Hepatic stellate cell (primary cell): ENCODE measurements at places on chromosomes 16 and 17.
A peak's percentile ranks its signal among the peaks of the same experiment; 100 is the strongest.

DNA sequence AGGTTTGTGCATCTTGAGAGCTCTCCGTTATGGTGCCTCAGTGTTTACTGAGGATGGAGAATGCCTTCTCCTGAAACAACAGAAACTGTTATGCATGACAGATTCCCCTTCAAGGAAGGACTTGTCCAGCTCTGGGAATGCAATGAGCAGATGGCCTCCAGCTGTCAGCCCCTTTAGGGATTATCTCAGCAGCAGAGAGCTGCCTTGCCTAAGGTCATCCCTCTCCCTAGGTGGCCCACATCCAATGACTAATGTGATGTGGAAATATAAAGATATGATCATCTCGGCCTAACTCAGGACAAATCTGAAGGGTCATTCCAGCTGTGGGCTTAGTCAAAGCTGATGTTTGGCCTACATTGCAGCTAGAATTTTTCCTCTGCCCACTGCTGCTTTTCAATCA is 214.3 kb upstream of the N4BP1 start:
- no peak for DNase-seq

GRCh38 chr16:52852978-52853377 is 199.7 kb downstream of the CHD9NB start:
- no peak for DNase-seq

DNA sequence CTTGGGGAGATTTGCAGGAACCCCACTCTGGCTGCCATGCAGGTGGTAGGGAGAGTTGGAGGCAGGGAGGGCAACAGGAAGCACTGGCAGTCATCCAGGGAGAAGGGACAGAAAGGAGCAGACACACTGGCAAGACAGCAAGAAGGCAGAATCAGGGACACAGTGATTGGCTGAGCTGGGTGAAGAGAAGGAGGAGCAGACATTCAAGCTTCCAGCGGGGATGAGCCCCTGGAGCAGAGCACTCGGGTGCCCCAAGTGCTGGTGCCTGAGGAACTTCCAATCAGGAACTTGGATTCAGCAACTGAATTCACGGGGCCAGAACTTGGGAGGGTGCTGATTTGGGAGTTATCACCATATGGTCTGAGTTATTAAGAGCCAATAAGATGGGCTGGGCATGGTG is 6.3 kb upstream of the ITGA3 start:
- DNase-seq, result no peak

DNA sequence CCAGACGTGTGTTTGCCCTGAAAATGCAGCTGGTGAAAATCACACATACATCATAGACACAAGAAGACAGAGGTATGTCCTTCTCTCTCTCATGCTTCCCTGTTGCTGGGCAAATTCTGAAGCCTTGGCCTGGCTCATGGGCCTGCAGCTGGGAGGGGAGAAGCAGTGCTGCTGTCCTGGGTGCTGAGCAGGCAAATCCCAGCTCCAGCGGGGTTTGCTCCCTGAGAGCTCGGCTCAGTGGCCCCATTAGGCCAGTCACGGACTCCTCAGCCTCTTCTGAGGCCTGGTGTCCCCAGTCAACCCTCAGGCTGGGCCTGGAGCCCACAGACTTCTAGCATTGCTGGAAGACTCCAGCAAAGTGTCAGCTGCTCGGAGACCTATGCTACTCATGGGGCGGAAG is 11.7 kb downstream of the RHBDL3 start:
- DNase-seq, result peak; percentile 60

DNA sequence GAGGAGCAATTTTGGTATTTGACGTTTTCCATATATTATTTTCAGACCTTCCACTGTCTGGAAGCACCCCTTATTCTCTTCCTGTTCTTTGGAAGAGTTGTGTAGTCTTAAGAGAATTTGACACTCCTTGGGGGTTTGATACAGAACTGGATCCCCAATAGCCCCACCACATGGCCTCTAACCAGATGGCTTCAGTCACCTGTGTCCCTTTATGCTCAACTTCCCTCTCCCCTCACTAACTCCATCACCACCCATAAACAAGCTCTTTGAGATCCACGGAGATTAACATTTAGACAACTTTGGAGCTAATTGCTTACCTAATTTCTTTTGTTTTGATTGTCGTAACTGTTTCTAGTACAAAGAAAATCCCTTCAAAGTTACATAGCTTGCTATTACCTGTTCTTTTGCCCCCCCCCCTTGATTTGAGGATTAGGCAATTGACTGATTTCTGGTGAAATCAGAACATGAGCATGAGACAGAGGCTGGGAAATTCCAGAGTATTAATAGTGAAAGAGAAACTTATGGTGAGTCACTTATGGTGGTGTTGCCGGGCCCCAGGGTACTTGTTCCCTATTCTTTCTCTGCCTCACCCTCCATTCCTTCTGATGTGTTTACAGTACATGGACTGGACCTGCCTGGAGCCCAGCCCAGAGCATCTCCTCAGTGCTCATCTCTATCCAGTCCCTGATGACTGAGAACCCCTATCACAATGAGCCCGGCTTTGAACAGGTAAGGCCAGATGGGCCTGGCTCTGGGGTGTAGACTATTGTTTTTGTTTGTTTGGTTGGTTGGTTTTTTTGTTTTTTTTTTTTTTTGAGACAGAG is 7.5 kb downstream of the UBE2Z start:
- DNase-seq, result peak; percentile 73

- DNase-seq, result no peak
Observed at GRCh38 chr17:38604479-38605403, 1.0 kb downstream of the SRCIN1 start.

DNA sequence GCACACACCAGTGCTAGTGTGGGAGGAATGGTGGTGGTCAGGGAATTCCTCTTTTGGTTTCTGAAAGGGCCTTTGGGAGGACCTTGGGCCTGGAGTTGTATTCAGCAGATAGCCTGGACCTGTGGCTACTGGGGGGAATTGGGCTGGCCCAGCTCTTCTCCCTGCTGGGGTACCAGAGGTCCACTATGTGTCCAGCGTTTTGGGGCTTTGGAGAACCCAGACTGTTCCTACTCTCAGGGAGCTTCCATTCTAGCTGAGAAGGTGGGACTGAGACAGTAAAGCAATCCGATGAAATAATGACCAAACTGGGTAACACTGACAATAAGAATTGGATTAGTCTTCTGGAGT is 2.4 kb downstream of the EPN3 start:
- no peak for DNase-seq

- no peak for DNase-seq
Observed at GRCh38 chr17:4854111-4854681, 21.1 kb downstream of the MINK1 start.

DNA sequence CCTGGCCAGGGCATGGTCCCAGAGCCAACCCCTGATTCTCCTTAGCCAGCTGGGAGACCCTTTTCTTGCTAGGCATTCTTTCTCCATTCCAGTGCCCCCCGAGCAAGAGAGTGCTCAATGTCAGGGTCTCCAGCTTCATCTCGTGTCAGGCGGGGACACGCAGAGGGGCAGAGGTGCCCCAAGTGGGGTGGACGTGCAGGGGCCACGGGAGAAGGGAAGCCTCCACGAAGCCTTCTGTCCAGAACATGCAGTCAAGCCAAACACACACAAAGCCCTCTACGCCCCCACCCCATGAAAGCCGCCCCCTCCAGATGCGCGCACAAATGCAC is 852 bp downstream of the GPR139 start:
- no peak for DNase-seq

DNA sequence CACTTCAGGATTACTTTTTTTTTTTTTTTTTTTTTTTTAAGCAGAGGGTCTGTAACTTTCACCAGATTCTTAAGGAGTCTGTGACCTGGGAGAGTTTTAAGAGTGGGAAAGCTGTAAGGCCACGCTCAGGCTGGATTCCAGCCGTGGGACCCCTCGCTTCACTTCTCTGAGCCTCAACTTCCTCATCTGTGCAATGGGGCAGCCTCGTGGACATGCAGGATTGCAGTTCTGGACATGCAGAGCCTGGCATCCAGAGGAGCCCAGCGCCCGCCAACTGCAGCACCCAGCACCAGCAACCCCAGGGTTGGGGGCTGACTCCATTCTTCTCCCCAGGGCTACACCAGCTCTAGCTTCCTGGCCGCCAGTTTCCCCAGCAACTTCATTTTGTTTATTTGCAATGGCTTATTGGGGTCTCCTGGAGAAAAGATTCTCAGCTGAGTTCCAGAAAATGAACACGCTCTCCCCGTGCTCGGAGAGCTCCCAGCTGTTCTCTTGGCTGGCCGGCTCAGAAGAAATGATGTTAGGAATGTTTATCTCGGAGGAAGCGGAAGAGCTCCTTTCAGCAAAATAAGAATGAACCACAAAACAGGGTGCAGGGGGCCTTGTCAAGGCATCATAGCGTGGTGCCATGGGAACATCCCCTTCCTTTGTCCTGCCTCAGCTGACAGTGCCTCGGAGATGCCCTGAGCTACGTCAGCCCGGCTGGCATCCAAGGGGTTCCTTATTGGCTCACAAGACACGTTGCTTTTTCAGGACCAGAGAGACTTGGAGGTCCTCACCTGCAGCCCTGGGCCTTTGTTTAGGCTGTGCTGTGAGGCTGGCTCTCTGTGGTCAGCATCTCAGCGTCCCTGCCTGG is 22.9 kb upstream of the ZCCHC14 start:
- no peak for DNase-seq

GRCh38 chr16:78549366-78549765 is 449.9 kb downstream of the WWOX start:
- DNase-seq, result no peak

DNA sequence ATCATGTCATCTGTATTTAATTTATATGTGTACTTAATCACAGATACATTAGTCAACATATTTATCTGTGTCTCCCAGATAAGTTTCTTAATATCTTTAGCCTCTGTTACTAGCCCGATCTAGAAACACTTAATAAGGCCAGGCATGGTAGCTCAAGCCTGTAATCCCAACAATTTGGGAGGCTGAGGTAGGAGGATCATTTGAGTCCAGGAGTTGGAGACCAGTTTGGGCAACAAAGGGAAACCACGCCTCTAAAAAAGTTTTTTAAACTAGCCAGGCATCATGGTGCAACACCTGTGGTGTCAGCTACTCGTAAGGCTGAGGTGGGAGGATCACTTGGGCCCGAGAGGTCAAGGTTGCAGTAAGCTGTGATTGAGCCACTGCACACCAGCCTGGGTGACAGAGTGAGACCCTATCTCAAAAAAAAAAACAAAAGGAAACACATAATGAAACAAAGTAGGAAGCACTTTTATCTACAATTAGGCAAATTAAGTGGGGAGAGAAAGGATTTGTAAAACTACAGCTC is 9.4 kb downstream of the SKA2 start:
- DNase-seq, result no peak

DNA sequence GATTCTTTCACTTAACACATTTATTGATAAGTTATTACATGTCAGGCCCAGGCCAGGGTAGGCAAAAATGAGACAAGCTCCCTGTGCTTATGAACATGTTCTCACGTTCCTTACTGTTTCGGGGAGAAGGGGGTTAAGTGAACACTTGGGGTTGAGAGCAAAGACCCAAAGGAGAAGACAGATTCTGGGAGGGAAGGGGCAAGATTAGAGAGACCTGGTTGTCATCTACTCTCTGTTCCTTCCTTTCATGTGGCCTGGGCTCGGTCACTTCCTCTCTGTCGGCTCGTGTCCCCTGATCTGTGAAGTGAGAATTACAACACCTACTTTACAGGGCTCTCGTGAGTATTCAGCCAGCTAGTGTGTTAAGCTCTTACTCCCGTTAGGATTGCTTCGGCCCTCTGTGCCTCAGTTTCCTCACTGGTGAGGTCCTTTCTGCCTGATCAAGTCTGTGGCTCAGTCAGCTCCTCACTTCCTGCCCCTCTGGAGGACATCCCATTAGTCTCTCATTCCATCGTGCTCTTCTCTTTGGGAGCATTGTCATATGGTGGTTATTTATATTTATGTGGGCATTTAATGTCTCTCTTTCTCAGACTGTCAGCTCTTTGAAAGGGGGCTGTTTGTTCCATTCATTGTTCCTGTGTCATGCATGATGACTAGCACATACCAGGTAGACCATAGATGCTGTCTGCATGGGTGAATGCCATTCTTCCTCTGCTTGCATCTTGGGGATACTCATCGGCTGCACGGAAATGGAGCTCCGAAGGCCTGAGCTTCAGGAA is 38.9 kb downstream of the PLCG2 start:
- DNase-seq, result no peak

- peak; percentile 97 for DNase-seq
Observed at GRCh38 chr17:28576758-28577465, at the start of gene ALDOC. Gene ALDOC, minus strand, starts transcription at chr17:28576895. Its CDS starts 1,363 bp downstream, at chr17:28575532.

DNA sequence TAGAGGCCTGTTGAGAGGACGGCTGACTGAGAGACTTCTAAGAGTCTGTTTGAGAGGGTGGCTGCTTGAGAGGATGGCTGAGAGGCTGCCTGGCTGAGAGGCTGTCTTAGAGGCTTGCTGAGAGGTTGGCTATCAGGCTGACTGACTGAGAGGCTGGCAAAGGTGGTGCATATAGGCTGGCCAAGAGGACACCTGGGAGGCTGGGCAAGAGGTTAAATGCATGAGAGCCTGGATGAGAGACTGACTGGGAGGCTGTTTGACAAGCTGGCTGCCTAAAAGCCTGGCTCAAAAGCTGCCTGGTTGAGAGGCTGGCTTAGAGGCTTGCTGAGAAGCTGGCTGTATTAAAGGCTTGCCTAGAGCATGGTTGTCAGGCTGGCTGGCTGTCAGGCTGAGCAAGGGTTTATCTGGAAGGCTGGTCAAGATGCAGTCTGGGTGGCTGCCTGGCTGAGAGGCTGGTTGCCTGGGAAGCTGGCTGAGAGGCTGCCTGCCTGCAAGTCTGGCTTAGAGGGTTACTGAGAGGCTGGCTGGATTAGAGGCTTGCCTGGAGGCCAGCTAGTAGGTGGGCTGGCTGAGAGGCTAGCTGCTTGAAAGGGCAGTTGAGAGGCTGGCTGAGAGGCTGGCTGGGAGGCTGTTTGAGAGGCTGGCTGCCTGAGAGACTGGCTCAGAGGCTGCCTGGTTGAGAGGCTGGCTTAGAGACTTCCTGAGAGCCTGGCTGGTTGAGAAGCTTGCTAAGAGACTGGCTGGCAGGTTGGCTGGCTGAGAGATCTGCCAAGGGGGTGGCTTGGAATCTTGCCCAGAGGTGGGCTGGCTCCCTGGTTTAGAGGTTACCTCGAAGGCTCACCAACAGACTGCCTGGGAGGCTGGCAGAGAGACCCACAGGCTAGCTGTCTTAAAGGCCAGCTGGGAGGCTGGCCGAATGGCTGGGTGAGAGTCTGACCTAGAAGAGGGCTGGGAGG is 38.3 kb upstream of the ACSM2B start:
- no peak for DNase-seq

DNA sequence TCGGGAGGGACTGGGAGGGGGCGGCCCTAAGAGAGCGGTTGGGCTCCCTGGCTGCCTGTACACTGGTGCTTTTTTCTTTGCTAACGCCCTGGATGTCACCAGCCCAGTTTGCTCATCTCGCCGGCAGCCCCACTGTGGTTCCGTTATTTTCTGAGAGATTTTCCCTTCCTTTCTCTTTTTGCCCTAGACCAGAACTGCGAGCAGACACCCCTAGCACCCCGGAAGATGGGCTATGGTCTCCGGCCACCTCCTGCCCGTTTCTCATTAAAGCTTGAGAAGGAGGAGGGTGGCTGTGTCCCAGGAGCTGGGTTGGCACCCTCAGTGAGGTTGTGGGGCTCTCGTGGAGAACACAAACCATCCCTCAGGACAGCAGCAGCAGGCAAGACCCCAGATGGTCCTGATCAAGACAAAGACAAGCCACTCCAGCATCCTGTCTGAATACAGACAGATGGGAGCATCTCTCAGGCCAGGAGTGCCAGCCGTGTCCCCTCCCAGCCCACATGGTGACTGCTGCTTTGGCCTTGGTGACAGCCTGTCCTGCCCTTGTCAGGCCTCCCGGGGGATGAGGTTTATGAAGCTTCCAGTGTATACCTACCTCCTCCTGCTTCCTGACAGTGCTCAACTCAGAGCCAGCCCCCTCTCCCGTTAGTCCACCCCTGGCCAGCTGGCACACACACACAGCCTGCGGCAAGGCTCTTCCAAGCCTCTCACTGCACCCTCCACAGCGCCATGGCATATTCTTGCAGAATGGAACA is 77.2 kb downstream of the KCNJ12 start:
- DNase-seq, result no peak
